WTC11 (cell line): ENCODE measurements at places on chromosomes 4 and X. TPM values are rescaled to one million over a fixed set of nuclear protein-coding genes. Genes with fewer than 3 reads are reported as not detected.

DNA sequence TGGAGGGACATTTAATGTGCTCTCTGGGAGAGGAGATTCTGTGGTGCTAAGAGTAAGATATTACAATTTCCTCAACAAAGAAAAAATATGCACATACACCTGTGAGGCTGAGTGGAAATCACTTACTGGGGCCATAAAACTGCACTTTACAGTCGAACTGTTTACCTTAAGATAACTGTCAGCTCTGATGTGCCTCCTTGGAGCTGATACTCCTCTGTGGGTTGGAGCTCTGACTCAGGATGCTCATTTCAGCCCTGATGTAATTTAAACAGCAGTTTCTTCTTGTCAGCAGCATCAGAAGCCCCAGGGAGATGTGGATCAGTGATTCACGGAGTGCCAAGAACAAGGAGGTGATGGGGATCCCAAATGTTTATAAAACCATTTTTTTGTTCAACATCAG lies 241.9 kb upstream of the SFRP2 start:
- H3K36me3 ChIP-seq, result peaks cover 8% of the 10 kb centered on the region
- peak overlapping the region; percentile 86; the same call in 1 of the 2 replicates for H3K27ac ChIP-seq
- no peaks in the 10 kb centered on the region for H3K27me3 ChIP-seq
- H3K4me3 ChIP-seq, result no peak overlapping the region

- H3K4me1 ChIP-seq, result peaks cover 17% of the 10 kb centered on the region
- H3K36me3 ChIP-seq, result no peaks in the 10 kb centered on the region
- H3K27ac ChIP-seq, result no peak overlapping the region
- no peak for DNase-seq
Measured at GRCh38 chr4:79620617-79621016, 212.6 kb upstream of the GK2 start.

DNA sequence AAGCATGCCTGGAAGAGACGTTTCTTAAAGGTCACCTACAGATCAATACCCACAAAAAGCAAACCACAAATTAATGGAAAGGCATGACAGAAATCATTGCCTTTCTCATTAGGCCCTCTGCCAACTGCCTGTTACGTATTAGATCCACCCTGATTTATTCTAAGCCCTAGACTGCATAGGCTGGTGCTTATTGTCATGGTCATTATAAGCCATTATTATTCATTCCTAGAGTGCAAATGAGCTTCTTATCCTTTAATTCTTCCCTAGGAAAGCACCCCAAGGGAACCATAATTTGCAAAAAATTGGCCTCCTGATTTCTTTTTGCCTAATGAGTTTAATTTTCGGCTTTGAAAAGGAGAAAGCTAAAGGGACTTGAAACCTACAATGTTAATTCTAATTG lies 184.2 kb upstream of the GPRIN3 start:
- H3K4me1 ChIP-seq, result peaks cover 32% of the 10 kb centered on the region
- H3K36me3 ChIP-seq, result peaks cover 4% of the 10 kb centered on the region
- peak overlapping the region; percentile 13; the same call in 1 of the 2 replicates for H3K4me3 ChIP-seq
- peaks cover 2% of the 10 kb centered on the region; the same call in 1 of the 2 replicates for H3K27me3 ChIP-seq
- DNase-seq, result no peak
- peak overlapping the region; percentile 24 for H3K27ac ChIP-seq

Gene RASSF6
- 0.15 to 0.27 TPM (median 0.18 TPM) in 3 replicates for total RNA-seq

Gene NDUFB11
- 105 to 110 TPM (median 106 TPM) in 3 replicates for total RNA-seq

Gene TADA2B
- 12.2 to 14.3 TPM (median 13.1 TPM) in 3 replicates for total RNA-seq

Gene RTL3
- not detected in 3 replicates for total RNA-seq

Gene UGT8
- total RNA-seq, result 29.2 to 30.8 TPM (median 30.7 TPM) in 3 replicates
